ENCODE measurements at places on chromosomes 6 and 20.
A peak's percentile ranks its signal among the peaks of the same experiment; 100 is the strongest.

DNA sequence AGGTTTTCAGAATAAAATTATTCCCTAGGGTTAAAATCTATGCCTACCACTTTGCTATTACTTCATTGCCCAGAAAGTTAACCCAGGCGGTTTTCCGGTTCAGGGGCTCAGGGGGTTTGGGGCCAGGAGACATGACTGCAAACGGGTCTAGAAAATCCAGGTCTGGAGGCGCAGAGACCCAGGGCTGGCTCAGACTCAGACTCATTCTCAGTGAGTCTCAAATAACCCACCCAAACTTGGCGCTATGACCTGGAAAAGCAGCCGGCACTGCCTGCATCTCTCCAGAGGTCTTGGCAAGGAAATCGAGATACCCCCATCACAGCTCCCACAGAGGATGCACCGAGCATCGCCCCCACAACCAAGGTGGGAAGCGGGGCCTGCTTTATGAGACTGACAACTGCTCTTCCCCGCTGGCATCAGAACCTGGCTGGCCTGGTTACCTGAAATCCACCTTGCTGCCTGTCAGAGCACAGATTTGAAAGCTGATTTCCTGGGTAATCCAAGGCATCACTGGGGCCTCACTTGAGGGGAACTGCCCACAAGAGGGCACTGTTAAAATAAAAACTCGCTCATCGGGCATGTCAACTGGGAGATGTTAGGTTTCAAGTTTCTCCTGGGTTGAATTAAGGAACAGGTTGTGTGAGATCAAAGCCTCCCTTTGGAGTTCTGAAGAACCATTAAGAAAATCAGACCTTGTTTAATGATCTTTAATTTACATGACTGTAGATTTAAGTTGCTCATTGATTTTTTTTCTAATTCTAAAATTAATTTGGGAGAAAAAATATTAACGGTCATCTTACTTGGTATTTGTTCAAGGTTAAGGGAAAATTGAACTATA is 55.1 kb downstream of the KIF16B start:
- no peaks in the 10 kb centered on the region for H3K27me3 ChIP-seq
- H3K36me3 ChIP-seq, result no peaks in the 10 kb centered on the region
- H3K4me1 ChIP-seq, result no peaks in the 10 kb centered on the region
- peak; percentile 40 for DNase-seq

DNA sequence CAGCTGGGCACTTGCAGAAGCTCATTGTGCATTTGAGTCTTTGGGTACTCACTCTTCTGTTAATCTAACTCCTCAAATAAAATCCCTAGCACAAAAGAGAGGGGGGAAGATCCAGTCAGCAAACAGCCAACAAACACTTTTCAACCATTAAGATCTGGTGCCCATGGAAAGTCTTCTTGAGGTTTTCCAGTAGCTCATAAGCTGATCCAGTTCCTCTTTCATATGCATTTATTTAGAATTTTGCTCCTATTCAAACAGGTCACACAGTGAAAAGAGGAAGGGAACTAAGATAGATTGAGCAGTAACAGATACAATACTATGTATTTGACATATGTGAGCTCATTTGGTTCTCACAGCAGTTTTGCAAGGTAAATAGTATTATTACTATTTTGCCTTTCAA is 38.6 kb downstream of the HLA-DPB1 start:
- H3K27me3 ChIP-seq, result peaks cover 45% of the 10 kb centered on the region
- H3K4me1 ChIP-seq, result peaks cover 3% of the 10 kb centered on the region
- DNase-seq, result no peak
- H3K27ac ChIP-seq, result no peak overlapping the region

GRCh38 chr6:593139-593906 is 63.6 kb downstream of the HUS1B start:
- H3K36me3 ChIP-seq, result peaks cover 65% of the 10 kb centered on the region
- H3K27ac ChIP-seq, result no peak overlapping the region
- no peak overlapping the region for H3K4me3 ChIP-seq

- no peaks in the 10 kb centered on the region for H3K27me3 ChIP-seq
- H3K4me3 ChIP-seq, result no peak overlapping the region
- no peak overlapping the region for H3K27ac ChIP-seq
- H3K4me1 ChIP-seq, result no peaks in the 10 kb centered on the region
Measured at GRCh38 chr20:40080041-40080652, 608.9 kb downstream of the MAFB start.

DNA sequence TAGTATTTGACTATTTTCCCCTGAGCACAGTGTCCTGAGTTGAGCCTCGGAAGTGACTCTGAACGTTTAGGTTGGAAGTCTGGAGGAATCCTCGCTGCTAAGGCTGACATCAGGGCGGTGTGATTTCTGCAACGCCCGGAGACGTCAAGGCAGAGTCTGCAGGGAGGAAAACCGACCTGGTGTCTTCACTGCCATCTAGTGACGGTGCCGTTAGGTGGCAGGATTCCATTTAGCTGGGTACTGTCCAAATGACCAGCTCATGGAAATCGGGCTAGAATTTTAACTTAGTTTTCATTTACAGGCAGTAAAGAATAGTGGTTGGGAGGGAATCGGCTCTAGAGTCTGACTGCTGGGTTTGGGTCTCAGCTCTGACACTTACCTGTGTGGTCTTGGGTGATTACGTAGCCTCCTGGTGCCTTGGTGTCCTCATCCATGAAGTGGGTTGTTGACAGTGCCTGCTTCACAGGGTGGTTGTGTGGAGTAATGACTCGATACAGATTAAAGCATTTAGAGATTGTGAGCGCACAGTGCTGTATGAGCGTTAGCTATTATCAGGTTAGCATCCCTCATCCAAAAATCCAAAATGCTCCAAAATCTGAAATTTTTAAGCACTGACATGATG is 35.0 kb downstream of the FOXF2 start:
- H3K36me3 ChIP-seq, result no peaks in the 10 kb centered on the region
- no peak overlapping the region for H3K4me3 ChIP-seq
- DNase-seq, result peak; percentile 37
- H3K4me1 ChIP-seq, result no peaks in the 10 kb centered on the region

DNA sequence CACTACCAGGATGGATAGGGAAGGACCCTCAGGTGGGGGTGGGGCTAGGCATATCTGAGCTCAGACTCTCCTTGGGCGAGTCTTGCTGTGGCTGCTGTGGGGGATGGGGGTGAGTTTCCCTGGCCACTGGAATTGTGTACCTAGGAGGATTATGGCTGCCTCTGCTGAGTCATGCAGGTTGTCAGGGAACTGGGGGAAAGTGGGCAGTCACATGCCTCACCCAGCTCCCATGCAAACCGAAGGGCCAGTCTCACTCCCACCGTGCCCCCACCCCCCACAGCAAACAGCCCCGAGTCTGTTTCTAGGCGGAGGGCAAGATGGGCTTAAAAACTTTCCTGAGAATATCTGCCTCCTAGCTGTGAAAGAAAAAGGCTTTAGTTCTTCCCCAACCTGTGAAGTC is 210.3 kb upstream of the FERMT1 start:
- DNase-seq, result no peak
- H3K27me3 ChIP-seq, result no peaks in the 10 kb centered on the region
- H3K27ac ChIP-seq, result no peak overlapping the region
- no peaks in the 10 kb centered on the region for H3K4me1 ChIP-seq
- no peak overlapping the region for H3K4me3 ChIP-seq

GRCh38 chr20:50735813-50736212 is 4.4 kb downstream of the PARD6B start:
- H3K27me3 ChIP-seq, result no peaks in the 10 kb centered on the region
- DNase-seq, result no peak
- H3K36me3 ChIP-seq, result peaks cover 6% of the 10 kb centered on the region
- H3K4me3 ChIP-seq, result no peak overlapping the region
- H3K4me1 ChIP-seq, result peaks cover 18% of the 10 kb centered on the region
- H3K27ac ChIP-seq, result no peak overlapping the region

GRCh38 chr6:159107451-159108260 is 61.5 kb upstream of the FNDC1 start:
- peak overlapping the region; percentile 92 for H3K27ac ChIP-seq
- H3K4me3 ChIP-seq, result peak overlapping the region; percentile 87
- H3K4me1 ChIP-seq, result peaks cover 67% of the 10 kb centered on the region
- peak; percentile 68 for DNase-seq

- H3K4me1 ChIP-seq, result no peaks in the 10 kb centered on the region
- H3K4me3 ChIP-seq, result no peak overlapping the region
- no peak overlapping the region for H3K27ac ChIP-seq
- no peak for DNase-seq
- no peaks in the 10 kb centered on the region for H3K36me3 ChIP-seq
- H3K27me3 ChIP-seq, result no peaks in the 10 kb centered on the region
Measured at GRCh38 chr6:75065523-75065922, 140.3 kb downstream of the COL12A1 start.

DNA sequence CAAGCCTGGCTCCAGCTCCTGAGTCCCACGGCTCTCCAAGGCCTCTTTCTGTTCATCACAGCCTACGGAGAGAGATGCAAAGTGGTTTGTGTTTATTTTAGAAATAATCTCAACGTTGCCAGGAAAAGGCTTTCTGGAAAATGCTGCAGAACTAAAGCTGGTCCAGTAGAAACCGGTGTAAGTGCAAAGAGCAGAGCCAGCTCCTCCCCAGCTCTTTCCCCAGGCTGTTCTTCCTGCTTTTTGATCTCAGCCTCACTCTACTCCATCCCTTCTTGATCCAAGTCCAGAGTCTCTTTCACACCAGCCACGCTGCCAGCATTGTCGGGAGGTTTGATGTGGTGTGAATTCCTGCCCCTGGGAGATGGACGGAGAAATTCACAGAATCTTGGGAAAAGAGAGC is 69.8 kb downstream of the TMEM170B start:
- no peak for DNase-seq
- no peak overlapping the region for H3K27ac ChIP-seq
- no peaks in the 10 kb centered on the region for H3K36me3 ChIP-seq
- H3K4me3 ChIP-seq, result no peak overlapping the region
- H3K4me1 ChIP-seq, result no peaks in the 10 kb centered on the region
- peaks cover 7% of the 10 kb centered on the region for H3K27me3 ChIP-seq

DNA sequence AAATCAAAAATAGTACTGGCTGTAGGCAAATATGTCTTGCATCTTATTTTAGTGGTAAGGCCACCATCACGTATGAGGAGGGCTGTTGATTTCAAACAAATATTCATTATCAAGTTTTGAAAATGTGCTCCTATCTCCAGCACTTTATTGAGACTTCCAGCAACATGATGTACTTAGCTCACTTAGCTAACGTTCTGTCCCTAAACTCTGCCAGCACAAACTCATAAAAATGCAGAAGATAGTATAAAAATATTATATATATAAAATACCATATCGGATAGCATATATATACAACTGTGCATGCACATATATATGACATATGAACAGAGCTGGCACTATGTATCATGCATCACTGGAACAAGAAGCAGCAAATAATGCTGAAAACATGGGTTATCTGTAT is 762.3 kb downstream of the C6orf118 start:
- no peak for DNase-seq
- no peak overlapping the region for H3K4me3 ChIP-seq
- H3K27me3 ChIP-seq, result no peaks in the 10 kb centered on the region
- no peak overlapping the region for H3K27ac ChIP-seq
- H3K36me3 ChIP-seq, result no peaks in the 10 kb centered on the region

- H3K4me1 ChIP-seq, result no peaks in the 10 kb centered on the region
- no peak overlapping the region for H3K4me3 ChIP-seq
- no peak for DNase-seq
- H3K27me3 ChIP-seq, result peaks cover 2% of the 10 kb centered on the region
Measured at GRCh38 chr6:106702451-106703110, 73.2 kb downstream of the QRSL1 start.

DNA sequence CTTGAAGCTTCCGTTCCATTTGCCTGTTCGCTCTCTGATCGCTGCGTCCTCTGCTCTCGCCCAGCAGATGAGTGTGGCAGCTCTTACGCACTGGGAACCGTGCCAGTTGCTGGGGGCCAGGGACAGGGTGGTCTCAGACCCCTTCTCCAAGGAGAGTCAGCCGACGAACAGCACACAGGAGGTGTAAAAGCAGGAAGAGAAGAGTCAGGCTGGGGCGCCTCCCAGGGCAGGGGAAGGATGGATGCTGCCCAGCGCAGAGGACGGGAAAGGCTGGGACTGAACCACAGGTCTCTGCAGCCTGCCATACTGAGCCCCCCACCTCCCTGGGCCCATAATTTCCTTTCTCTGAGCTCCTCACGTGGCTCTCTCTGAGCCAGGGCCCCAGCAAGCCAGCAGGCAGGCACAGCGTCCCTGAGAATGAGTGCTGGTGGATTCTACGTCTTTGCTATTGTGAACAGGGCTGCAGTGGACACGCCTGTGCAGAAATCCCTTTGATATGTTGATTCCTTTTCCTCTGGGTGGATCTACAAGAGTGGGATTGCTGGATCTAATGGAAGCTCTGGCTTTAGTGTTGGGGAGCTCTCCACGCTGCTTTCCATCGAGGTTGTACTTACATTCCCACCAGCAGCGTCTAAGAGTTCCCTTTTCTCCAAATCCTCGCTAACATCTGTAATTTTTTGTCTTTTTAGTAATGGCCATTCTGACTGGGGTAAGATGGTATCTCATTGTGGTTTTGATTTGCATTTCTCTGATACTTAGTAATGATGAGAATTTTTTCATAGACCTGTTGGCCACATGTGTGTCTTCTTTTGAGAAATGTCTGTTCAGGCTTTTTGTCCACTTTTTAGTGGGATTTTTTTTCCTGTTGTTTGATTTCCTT is 104.1 kb downstream of the PSMB1 start:
- no peaks in the 10 kb centered on the region for H3K36me3 ChIP-seq
- no peak overlapping the region for H3K27ac ChIP-seq
- H3K4me1 ChIP-seq, result no peaks in the 10 kb centered on the region
- H3K27me3 ChIP-seq, result no peaks in the 10 kb centered on the region
- no peak overlapping the region for H3K4me3 ChIP-seq

GRCh38 chr20:5667705-5668528 is 82.3 kb upstream of the SHLD1 start:
- no peaks in the 10 kb centered on the region for H3K4me1 ChIP-seq
- no peaks in the 10 kb centered on the region for H3K36me3 ChIP-seq
- DNase-seq, result no peak
- H3K4me3 ChIP-seq, result no peak overlapping the region

Measured in CD4-positive, CD25-positive, alpha-beta regulatory T cell (primary cell).